Stimulated activated CD8-positive, alpha-beta memory T cell treated with anti-CD3 and anti-CD28 coated beads, Interleukin-7, amount 100 ng/mL, for 1 hour (primary cell): ENCODE measurements at places on chromosomes 2 and 18.

DNA sequence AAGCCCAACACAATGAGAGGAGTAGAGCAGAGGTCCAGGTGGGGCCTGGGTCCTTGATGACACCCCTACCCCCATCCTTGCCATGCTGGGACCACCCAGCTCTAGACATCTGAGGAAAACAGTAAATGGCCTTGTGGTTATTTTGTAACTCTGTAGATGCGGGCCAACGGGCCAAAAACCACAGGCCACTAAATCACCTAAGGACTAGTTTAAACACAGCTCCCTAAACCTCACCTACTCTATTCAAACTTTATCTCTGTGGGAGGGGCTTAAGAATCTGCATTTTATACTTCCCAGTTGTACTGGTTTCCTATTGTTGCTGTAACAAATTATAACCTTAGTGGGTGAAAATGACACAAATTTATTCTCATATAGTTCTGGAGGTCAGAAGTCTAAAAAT, 19.0 kb upstream of the SERTAD2 start:
- no peak for DNase-seq

DNA sequence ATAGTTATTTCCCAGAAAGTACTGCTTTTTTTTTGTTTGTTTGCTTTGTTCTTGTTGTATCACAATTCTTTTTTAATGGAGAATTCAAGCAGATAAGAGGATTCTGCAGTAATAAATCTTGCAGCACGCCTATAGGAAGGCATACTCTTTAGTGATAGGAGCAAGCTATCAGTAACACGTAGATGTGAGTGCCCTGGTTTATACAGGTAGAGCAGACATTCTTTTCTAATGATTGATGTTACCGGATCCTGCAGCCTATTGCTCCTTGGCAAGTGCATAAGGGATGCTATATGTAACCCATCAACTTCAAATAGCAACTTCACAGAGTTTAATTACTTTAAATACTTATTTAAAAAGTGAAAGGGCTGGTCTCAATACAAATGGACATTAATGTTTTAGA, 834.2 kb upstream of the GCFC2 start:
- DNase-seq, result no peak

DNA sequence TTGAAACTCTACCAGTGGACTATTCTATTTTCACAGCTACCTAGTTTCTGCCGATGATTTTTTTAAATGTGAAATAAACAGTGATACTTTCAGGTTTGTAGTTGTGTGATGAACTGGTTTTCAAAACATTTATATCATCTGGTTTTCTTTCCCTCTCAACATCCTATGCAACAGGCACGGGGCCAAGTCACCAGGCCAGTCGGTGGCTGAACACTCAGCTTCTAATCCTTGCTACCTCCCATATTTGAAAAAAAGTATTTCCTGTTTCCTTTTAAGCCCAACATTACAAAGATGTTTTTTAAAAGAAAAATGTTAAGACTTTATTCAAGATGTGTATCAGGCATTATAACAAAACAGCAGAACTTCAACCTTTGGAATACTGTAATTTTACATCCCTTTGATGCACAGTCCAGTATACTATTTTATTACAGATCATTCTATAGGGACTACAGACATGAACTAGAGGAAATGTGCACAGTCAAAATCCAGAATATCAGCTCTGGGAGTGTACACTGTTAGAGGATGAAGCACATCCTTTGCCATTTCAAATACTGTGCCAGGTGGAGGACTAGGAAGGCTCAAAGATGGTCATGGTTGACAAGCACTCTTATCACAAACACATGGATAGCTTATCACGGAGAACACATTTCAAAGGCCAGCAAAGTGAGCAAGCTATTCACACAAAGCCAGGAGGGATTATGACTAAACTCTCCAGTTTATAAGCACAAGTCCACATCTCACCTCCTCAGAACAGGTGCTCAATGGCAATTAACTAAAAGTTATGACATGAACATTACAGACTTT, 14.6 kb downstream of the MRPL35 start:
- DNase-seq, result no peak

DNA sequence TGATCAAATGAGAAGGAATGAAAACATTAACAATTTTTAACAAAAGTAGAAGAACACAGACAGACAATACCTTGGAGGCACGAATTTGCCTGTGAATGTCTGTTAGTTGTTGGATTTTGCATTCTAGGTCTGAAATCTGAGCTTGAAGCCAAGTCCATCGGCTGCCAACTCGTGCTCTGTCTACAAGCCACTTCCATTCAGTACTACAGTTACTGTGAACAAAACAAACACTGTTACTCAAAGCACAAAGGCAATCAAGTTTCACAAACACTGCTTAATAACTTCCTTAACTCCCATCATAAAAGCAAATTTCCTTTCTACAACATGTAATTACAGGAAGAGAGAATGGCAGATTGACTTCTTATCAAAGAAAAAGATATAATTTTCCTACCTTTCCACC, 42.2 kb downstream of the KANSL1L start:
- DNase-seq, result no peak

- DNase-seq, result no peak
Measured at GRCh38 chr18:26617151-26617554, 68.8 kb upstream of the KCTD1 start.

GRCh38 chr18:78878335-78878734, 101.3 kb upstream of the SALL3 start:
- DNase-seq, result no peak

GRCh38 chr18:13522861-13523660, 203.3 kb downstream of the FAM210A start:
- DNase-seq, result no peak

GRCh38 chr2:217629347-217629746, 373.4 kb downstream of the TNS1 start:
- DNase-seq, result no peak

GRCh38 chr2:105798595-105798994, 53.9 kb downstream of the NCK2 start:
- DNase-seq, result no peak

- DNase-seq, result no peak
Measured at GRCh38 chr2:195252018-195252417, 405.0 kb upstream of the SLC39A10 start.

GRCh38 chr2:174561283-174561971, 36.2 kb downstream of the WIPF1 start:
- no peak for DNase-seq

GRCh38 chr2:63661076-63661475, 72.3 kb downstream of the MDH1 start:
- DNase-seq, result no peak

GRCh38 chr2:207881902-207882301, 112.2 kb upstream of the FZD5 start:
- DNase-seq, result no peak

DNA sequence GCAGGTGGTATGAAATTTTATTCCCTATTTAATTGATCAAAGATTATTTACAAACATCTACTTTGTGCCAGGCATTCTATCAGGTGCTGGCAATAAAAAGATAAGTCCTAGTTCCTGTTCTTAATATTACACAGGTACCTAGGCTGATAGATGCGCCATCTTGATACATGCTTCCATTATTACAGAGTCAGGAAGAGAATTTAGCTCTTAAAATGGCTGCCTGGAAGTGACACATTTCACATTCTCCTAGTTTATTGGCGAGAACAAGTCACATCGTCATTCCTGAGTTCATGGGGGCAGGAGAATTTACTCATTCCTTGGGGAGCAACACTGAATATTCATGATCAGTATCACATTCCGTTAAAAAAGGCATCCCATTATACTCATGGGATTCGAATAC, 1.1 kb upstream of the DARS1 start:
- no peak for DNase-seq

GRCh38 chr2:235719146-235719942, 225.5 kb downstream of the AGAP1 start:
- DNase-seq, result no peak

- no peak for DNase-seq
Measured at GRCh38 chr2:129055242-129055641, 736.6 kb upstream of the HS6ST1 start.

- DNase-seq, result no peak
Measured at GRCh38 chr18:79624356-79625170, 55.0 kb upstream of the CTDP1 start.

GRCh38 chr2:111169268-111169667, 48.6 kb downstream of the BCL2L11 start:
- no peak for DNase-seq

- DNase-seq, result no peak
Measured at GRCh38 chr18:77118256-77119090, 14.1 kb downstream of the MBP start.

DNA sequence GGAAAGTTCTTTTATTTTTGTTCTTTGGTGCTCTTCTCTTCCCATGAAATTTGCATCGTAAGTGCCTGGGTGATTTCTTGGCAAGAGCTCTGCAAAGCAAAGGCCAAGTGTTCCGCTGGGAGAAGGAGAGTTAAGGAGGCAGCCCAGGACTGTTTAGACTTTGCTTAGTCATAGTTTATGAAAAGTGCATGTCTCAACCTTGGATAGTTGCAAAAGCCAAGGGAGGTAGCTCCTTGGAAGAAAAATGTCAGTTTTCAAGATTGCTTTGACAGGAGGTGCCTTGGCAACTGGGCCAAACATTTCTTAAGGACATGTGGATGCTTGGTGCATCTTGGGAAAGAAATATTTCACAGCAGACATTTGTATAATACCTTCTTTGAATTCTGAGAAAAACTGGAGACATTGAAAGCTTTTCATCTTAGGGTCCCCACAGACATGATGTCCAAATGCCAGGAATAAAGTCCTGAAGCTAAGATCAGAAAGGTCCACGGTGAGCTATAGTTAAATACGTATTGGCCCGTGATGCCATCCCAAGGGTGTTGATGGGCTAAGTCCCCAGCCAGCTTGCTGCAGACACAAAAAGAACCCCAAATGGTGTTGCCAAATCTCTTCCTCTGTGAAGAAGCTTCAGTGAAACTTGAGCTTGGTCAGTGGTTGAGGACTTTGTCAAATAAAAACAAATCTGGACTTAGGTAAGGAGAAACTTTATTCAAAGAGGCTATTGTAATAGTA, 96.3 kb upstream of the THUMPD2 start:
- no peak for DNase-seq

DNA sequence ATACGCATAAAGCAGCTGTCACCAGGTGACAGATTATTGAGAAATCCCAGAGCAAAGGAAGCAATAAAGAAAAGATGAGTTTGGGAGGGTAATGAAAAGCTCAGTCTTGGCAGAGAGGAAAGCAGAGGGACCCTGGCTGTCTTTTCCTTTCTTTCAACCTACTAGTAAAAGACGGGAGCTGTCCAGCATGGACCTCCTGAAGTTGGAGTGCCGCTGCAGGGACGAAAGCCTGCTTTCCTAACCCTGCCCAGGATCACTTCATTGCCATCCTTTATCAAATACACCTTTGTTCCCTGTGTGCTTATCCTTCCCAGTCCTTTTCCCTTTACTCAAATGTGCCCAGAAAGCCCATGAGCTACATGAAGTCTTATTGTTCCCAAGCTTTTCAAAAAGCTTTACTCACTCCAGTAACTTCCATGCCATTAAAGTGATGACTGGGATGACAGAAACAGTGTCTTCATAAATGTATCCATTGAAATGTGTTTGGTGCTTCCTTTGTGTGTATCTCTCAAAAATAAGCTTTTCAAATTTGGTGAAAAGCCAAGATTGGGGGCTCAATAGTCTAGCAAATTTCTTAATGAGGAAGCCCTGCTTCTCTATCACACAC, 3.7 kb upstream of the SPR start:
- DNase-seq, result no peak

- no peak for DNase-seq
Measured at GRCh38 chr2:85635636-85636035, 19.6 kb downstream of the USP39 start.

DNA sequence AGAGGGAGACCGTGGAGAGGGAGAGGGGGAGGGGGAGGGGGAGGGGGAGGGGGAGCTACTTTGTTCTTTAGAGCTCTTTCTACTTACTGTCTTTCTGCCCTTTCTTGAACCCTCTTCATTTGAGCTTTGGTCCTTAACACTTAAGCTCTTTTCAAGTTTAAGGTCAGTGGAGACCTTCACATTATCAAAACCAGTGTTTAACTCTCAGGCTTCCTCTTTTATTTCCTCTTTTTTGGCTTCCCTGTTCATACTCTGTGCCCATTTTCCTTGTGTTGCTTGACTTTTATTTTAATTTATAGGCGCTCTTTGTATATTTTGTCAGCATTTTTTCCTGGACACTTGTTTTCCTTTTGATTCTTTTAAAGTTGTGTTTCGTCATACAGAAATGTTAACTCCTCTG, 37.1 kb downstream of the ACSL3 start:
- no peak for DNase-seq

- DNase-seq, result no peak
Measured at GRCh38 chr2:219701847-219702634, 74.6 kb downstream of the SLC4A3 start.

GRCh38 chr2:105291981-105292380, 37.6 kb downstream of the TGFBRAP1 start:
- no peak for DNase-seq

GRCh38 chr2:52717836-52718235, 1049.8 kb upstream of the CHAC2 start:
- DNase-seq, result no peak

DNA sequence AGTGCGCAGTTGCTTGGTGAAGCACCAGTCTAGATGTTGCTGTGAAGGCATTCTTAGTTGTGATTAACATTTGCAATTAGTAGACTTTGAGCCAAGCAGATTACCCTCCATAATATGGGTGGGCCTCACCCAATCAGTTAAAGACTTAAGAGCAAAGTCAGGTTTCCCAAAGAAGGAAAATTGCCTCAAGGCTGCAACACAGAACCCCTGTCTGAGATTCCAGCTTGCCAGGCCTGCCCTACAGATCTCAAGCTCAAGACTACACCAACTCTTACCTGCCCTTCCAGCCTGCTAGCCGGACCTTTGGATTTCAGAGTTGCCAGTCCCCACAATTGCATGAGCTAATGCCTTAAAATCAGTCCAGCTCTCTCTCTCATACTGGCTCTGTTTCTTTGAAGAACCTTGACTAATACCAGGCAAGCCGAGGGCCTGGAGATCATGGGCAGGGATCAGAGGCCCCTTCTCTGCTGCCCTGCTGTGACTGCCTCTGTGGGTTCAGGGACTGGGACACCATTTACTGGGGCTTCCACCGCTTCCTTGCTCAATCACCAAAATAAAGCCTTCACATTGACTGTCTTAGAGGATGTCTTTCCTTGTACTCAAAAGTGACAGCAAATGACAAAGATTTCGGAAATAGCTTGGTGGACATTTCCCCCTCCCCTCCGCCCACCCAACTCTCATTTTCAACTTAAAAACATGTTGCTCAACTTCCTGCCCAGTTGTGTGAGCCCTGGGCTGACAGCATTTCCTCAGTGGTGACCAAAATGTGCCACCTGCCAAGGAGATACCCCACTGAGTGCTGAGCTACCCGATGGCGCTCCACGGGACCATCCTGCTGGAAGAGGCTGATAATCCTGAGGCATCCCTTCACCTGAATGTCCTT, 86.7 kb downstream of the GALNT14 start:
- no peak for DNase-seq

DNA sequence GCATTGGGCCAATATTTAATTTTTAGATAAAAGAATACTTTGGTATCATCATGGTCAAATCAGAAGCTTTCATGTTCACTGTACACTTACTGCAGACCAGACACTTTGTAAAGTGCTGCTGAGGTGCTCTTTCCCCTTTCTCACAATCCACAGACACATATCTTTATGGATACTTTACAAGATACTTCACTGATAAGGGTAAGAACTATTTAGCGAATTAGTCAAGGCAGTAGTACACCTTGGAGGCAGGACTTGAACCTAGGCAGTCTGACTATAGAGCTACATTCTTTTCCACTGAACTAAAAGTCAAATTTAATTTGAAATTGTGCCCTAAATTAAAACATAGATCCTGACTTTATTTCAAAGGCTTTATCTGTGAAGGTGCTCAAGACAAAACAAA, 60.2 kb downstream of the COBLL1 start:
- DNase-seq, result no peak

GRCh38 chr2:219182331-219183150, 4.5 kb downstream of the RETREG2 start:
- no peak for DNase-seq
